ENCODE measurements at places on chromosomes 16 and 17.

- DNase-seq, result no peak
These were observed 156.5 kb upstream of the KCNJ18 start for GRCh38 chr17:21535686-21536375.

DNA sequence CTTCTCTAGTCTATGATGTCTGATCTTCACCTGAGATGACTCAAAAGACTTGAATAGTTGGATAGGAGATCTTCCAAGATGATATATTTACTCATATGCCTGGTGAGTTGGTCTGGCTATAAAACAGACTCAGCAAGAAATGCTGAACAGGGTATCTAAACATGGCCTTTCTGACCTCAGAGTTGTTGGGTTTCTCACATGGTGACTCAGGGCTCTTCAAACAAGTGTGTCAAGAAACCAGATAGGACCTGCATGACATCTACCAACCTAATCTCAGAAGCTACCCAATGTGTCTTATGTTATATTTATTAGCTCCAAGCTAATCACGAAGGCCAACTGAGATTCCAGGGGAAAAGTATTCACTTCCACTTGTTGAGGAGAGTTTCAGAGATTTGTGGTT lies 1477.3 kb downstream of the CDH8 start:
- no peak for DNase-seq

GRCh38 chr16:17475104-17475503 lies 4.3 kb upstream of the XYLT1 start:
- DNase-seq, result no peak

DNA sequence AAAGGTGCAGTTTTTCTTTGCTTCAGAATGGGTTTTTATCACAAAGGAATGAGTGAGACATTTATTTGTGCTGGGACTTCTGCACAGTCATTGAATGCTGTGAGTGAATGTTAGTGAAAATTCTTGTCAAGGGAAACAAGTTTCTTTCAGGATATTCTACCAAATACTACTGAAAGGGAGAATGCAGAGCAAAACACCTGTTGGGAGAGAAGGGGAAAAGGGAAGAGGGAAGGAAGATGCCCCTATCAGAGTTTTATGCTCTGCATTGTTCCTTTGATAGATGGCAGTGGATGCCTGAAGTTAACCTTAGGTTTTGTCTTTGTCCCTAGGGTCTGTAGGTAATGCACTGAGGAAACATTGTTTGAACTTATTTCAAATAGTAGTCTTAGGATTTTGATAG lies 3.1 kb downstream of the GGNBP2 start:
- no peak for DNase-seq

DNA sequence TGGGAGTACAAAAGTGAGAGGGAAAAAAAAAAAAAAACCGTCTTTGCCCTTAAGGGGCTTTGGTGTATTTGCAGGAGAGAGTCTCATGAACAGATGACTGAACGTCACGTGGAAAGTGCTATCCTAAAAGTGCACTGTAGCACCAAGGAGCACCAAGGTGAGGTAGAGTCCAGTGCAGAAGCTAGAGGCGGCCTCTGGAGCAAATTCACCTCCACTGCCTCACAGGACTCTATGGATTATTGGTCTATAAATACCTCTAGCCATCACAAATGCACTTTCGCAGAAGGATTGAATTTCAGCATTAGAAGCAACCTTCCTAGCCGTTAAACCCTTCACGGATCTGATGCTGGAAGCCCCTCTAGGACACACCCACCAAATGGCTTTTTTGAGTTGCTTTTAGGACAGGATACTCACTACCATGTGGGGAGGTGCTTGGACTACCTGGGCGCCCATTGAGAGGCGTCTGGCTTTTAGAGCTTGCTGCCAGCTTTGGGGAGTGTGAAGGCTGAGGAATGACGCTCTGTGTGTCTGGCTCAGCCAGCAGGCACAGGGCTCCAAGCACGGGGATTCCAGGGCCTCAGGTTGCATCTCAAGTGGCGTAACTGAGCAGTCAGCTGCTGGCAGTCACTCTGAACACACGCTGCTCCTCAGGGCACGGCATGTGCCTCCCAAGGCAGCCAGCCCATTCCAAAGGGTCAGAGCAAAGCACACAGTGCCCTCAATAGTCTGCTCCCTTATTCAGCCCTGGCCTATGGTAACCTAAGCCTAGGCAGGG lies 52.7 kb downstream of the CDRT4 start:
- DNase-seq, result no peak

GRCh38 chr17:67492251-67492740 lies 115.2 kb downstream of the PITPNC1 start:
- no peak for DNase-seq

DNA sequence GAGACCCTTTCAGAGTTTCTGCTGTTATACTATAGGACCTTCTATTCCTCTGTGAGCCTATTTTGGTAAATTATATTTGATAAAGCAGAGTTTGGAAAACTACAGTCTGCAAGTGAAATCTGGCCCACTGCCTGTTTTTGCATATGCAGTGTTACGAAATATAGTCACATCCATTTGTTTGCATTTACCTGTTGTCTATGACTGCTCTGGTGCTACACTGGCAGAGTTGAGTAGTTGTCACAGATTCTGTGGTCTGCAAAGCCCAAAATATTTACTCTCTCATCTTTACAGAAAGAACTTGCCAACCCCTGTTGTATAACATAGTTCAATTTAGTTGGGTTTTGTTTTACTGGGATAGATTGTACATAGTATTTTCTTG lies 42.3 kb downstream of the TNRC6A start:
- DNase-seq, result no peak

GRCh38 chr17:21039839-21040575 lies 2.8 kb downstream of the USP22 start:
- no peak for DNase-seq

GRCh38 chr17:55238931-55239297 lies 25.8 kb upstream of the HLF start:
- no peak for DNase-seq

DNA sequence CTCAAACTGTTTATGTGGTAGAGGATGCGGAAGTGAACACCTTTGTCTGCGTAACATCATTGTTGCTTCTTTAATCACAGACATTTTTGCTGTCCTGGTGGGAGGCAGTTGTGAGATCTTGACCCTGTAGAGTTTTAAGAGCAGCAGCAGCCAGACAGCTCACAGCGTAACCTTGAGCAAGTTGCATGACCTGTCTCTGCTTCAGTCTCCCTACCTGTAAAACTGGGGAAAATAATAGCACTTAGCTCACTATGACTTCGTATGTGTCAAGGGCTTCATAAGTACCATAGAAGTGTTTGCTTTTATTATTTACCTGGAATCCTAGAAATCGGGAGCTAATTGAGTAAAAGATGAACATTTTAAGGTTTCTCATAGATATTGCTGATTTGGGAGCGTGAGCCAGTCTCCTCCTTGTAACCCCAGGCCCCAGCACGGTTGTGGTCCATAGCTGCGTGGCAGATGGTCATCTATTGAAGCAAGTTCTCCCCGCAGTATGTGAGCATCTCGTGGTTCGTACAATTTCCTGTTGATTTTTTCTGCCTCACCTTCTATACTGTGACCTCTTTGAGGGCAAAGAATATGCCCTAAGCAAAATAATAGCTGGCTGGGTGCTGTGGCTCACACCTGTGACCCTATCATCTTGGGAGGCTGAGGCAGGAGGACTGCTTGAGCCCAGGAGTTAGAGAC lies 34.4 kb downstream of the GPRC5B start:
- no peak for DNase-seq

DNA sequence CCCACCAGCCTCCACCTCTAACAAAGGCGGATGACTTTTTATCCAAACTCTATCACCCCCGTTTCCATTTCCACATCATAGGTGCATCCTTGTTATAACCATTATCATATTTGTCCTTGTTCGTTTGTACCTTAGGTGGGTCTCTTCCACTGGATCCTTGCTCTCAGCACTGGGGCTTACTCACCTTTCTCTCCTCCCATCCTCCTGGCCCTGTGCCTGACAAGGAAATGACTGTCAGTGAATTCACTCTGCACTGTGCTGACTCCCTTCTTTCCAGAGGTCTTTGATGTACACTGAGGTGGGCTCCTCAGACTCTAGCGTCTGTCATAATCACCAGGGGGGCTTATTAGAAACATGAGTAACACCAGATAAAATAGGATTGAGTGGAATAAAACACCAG lies 3.1 kb downstream of the GSG1L2 start:
- DNase-seq, result no peak

GRCh38 chr17:62665599-62665998 lies 38.1 kb downstream of the MRC2 start:
- no peak for DNase-seq

GRCh38 chr17:61492759-61493526 lies 40.7 kb downstream of the TBX4 start:
- DNase-seq, result no peak

- no peak for DNase-seq
These were observed 105.2 kb downstream of the C16orf95 start for GRCh38 chr16:87212026-87212425.

- no peak for DNase-seq
These were observed 46.0 kb upstream of the MMP2 start for GRCh38 chr16:55433030-55433429.

DNA sequence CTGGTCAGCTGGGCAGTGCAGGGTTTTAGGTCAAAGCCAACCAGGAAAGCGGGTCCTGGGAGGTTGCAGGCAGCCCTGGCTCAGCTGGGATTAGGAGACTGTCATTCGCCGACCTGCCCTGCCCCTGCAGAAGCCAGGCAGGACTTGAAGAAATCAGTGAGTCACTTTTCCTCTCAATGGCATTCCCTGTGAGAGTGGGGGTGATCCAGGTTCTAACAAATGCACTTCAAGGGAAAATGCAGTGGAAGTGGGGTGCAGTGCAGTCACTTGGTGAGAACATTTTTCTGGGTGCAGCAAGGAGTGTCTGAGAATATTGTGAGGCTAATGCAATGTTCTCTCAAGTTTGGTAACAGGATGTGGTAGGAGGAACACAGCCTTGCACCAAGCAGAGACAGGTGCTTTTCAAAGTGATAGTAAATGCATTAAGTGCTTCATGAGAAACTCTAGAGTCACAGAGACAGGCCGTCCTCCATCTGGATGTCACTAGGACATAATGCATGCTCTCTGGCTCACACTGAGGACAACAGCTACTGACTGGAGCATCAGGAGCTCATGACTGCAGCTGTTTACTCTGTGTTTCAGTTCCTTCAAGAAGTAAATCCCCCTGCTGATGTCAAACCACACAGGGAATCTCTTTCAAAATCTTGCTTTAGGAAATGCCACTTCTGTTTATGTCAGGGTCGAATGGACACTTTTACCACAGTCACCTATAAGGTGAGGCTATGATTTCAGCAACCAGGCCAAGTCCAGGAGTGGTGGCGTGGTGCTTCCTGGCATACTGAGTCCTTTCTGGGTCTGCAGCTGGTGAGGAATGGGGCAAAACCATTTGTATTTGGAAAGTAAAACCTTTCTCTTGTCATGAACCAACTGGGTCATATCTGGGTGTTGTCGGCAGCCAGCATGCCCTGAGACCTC lies 16.7 kb downstream of the CDK5R1 start:
- no peak for DNase-seq

Measured in stimulated activated CD4-positive, alpha-beta T cell treated with anti-CD3 and anti-CD28 coated beads, Interleukin-15, amount 100 ng/mL, for 48 hours (primary cell).